DMS 273 treated with DMSO at 0.1 percent for 48 hours (cell line): ENCODE measurements at places on chromosomes 2 and 18.
A peak's percentile ranks its signal among the peaks of the same experiment; 100 is the strongest.

GRCh38 chr2:62292190-62292589 lies 96.3 kb downstream of the B3GNT2 start:
- peak; percentile 8 for DNase-seq

- no peak for DNase-seq
Observed at GRCh38 chr2:37456479-37456878, 112.0 kb downstream of the QPCT start.

GRCh38 chr2:121473512-121473911 lies 57.2 kb upstream of the RNU4ATAC start:
- DNase-seq, result no peak

DNA sequence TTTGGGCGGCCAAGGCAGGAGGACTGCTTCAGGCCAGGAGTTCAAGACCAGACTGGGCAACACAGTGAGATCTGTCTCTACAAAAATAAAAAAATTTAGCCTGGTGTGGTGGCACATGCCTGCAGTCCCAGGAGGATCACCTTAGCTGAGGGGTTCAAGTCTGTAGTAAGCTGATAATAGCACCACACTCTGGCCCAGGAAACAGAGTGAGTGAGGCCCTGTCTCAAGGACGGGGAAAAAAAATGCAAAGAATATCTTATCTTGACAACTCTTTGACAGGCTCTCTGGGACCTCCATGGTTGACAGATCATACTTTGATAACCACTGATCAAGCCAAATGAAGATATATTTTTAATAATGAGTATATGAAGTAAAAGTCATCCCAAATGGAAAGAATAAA lies 22.7 kb downstream of the USP34 start:
- DNase-seq, result no peak

DNA sequence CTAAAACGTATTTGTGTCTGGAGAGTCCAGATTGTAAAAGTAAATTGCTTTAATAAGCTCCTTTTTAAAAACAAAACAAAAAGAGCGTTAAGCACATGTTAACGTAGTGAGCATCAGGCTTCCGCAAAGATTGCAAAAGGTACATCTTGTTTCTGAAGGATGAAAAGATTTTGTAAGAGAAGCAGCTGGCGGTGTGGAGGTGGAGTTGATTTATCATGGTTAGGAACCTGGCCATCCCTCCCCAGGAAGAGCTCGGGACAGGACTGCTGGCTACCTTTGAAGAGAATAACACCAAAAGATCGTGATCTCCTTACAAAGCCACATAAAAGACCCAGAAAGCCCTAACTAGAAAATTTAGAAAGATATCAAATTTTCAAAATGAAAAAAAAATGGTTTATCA lies 132.2 kb downstream of the DNER start:
- DNase-seq, result no peak

DNA sequence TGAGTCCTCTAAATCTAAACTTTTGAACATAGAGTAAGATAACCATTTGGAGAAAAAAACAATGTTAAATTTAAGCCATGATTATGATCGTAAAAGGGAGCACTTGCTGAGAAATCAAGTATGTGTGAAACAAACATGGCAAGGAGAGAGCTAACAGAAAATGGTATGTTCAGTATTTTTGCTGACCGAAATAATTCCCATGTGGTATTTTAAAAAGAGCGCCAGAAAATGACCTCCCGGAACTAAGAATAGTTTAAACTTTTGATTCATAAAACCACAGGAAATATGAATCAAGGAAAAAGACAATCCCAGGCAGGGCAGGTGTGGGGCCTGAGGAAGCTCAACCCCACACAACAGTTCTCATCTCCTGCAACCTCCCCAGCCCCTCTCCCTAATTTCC lies 74.2 kb downstream of the DOCK10 start:
- DNase-seq, result no peak

DNA sequence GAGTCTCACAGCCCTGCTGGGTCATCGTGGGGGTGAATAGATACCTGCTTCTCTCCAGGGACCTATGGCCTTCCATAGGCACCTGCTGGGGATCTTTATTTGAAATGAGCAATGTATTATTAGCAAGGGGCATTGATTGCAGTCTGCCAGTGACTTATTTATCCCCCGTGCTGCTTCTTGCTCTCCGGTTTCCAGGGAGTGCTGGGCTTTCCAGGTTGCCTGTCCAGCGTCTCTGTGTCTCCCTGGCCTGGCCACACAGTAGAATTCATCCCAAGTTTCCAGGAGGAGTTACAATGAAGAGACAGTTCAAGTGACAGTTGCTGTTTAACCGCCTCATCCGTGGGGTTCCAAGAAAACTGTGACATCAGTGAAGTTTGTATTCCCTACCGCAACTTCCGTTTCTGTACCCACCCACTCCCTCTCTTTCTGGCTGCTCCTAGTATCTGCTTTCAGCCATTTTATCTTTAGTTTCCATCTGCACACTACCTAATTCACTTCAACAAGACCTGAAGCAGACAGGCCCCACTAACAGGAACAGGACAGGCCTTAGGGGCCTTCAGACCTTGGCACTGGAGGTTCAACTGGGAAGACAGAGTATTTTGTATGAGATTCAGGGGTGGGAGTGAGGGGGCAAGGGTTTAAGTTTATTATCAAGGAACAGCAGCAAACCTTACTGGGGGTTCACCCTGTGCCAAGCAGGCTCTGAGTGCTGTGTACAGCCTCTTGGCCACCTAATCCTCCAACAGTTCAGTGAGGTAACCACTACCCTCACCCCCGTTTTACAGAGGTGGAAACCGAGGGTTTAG lies 134.8 kb downstream of the PRKCE start:
- DNase-seq, result no peak

DNA sequence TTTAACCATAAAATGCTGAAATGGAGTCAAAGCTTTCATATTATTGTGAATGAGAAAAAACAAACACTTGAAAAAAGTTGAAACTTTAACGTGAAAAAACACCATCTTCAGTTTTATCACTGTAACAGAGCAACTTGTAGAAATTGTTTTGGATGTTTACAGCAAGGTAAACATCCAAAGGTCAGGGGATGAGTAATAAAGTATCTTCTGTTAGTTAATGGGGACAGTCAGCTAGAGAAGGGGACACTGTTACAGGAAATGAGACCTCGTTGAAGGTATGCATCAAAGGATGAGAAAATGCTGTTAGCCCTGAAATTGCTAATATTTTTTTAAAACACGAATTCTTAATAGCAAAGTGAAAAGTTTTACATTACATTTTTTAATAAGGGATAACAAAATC lies 2.9 kb downstream of the RHBDD1 start:
- no peak for DNase-seq

- DNase-seq, result no peak
Observed at GRCh38 chr2:31269087-31269486, 35.1 kb downstream of the EHD3 start.

- DNase-seq, result no peak
Observed at GRCh38 chr18:933082-933481, 28.4 kb downstream of the ADCYAP1 start.

GRCh38 chr2:154640000-154640399 lies 58.5 kb upstream of the KCNJ3 start:
- DNase-seq, result no peak

DNA sequence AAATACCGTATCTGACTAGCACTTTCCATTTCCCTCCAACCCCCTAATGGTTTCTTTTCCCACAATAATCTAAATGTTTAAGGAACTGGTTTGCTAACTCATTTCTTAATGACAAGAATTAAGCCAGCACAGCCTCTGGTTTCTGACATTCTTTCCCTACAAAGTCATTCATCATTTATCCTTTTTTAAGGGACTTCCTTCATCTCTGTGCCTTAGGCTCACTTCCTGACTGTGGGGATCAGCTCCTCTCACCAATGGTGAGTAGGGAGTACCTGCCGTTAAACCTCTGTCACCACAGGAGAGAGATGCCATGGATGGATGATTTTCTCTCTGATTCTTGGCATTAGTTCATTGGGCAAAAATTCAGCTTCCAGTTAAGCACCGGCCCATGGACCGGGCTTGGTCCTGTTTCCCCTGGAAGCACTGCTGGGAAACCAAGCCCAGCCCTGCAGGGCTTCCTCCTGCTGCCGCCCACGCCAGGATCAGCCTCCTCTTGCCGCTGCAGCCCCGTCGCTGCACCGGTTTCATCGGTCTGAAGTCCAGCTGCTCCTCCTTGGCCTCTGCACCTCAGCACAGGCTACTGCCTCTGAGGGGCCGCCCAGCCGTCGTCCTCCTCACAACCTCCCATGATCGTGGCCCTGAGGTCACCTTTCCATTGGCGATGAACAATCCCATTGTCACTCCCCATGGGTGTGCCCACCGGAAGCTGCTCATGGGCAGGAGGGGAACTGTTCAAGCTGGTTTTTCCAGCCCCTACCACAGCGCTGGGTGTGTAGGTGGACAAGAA lies 64.0 kb upstream of the ZNF516 start:
- no peak for DNase-seq

DNA sequence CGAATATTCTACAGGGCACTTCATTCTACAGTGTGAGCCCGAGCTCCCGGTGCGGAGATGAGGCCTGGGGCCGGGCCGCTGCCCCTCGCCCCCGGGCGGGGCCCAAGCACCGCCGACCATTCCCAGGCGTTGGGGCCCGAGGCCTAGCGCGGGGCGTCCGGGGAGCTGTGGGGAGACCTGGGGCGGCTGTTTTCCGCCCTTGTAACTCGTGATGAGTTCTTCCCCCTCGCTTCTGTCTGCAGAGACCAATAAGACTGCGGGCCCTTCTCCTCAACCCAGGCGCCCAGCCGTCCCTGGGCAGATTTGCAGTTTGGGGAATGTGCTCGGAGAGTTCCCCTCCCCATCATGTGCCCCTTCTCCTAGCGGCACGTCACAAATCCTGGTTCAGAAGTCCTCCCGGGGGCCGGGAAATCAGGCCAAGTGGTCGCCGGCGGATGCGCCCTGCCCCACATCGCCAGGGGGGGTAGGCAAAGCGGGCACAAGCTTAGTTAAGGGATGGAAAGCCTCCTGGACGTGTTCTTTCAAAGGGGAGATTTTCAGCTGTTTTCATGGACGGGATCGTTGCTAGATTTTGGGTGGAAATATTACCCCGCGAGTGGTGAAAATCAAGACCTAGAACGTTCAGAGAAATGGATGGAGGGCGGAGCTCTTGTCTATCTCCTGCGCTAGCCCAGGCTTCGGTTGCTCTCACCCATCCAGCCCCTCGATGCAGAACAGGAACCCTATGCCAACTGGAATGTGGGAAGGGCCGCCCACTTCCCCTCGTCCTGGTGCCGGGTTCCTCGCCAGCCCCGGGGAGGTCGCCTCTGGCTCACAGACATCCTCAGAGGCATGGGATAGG lies 18.8 kb upstream of the HAAO start:
- DNase-seq, result no peak

DNA sequence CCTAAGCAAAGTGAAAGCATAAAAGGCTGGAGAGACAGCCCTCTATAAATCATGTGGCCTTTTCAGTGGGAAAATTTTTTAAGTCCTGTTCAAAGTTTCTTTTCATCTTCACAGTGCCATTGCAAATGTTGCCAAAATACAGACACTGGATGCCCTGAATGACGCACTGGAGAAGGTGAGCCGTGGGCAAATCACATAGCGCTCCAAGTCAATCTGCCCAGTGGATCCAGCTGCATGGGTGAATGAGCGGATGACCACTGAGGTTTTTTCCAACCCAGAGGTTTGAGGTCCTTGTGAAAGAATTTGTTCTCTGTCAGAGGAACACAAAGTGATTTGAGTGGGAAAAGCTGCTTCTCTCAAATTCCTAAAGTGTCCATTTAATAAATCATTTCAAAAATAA lies 11.8 kb downstream of the DAPL1 start:
- DNase-seq, result no peak

DNA sequence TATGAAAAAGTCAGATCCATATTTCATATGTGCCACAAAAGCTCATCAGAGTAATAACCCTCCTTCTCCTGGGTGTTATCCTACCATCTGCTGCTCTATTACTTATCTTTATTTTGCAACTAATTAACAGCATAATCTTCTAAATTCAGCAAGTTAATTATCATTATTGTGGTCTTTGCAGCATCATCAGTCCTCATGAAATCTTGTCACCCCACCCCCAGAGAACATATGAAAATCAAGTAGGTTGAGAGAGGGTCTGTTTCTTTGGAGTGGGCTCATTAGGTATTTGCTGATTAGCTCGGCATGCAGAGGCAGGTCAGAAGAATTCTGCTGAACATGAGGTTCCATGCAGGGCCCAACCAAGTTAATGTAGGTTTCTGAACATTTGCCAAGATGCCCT lies 64.8 kb downstream of the ATF2 start:
- no peak for DNase-seq

DNA sequence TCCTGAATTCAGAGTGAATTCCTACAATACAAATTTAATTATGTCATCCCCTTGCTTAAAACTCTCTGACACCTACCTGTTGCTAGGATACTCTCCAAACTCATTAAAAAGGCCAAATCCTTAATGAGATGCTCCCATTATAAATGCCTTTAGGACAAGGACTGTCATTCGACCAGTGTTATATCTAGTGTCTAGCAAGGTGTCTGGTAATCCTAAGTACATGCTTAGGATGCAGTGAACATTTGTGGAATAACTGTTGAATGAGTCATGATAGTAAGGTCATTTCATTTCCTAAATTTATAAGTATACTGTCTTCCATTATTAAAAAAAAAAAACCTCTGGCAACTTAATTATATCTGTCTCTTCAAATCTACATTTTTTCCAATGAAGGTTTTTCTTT lies 588.9 kb upstream of the NRXN1 start:
- DNase-seq, result no peak

DNA sequence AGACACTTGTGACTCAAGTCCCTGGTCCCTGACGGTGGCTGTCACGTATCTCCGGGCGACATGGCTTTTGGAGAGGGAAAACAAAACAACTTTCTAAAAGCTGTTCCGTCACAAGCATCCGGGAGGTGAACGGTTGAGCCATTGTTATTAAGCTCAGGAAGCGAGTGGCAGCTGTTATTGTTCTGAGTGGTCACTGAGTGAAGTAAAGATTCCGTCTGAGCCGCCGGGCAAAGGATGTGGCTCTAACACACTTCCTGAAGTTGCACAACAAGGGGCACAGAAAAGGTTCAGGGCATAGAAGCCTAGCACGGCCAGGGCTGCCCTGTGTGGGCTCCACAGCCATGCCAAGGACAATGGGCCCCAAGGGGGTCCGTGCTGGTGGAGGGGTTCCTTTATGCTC lies 24.3 kb downstream of the INPP5D start:
- no peak for DNase-seq

DNA sequence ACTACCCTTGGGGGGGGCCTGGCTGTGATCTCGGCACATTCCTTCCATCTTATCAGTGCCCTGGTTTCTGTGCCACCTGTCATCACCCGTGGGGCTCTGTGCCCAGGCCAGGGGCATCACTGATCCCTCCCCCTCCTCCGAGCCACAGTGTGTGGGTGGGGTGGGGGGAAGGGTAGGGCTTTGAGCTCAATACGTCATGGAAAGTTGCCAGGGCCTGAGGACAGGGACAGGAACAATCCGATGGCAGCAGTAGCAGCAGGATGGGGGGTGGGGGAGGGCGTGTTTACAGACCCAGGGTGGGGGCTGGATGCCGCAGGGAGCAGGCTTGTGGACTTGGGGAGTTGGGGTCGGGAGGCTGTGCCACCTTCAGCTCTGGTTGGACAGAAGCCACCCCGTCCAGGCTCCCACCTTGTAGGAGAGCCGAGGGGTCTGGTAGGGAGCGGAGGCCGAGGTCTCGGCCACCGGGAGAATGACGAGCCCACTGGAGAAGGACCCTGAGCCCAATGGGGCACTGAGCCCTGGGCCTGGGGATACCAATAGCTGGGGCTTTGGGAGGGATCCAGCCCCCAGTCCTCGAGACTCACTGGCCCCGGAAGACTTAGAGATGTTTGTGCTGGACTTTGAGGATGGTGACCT lies 3.5 kb downstream of the SLC4A3 start:
- no peak for DNase-seq
